Left lung (tissue), 14 donors: ENCODE measurements at places on chromosomes 5 and 9. TPM values are rescaled to one million over a fixed set of nuclear protein-coding genes. Genes with fewer than 3 reads are reported as not detected.

DNA sequence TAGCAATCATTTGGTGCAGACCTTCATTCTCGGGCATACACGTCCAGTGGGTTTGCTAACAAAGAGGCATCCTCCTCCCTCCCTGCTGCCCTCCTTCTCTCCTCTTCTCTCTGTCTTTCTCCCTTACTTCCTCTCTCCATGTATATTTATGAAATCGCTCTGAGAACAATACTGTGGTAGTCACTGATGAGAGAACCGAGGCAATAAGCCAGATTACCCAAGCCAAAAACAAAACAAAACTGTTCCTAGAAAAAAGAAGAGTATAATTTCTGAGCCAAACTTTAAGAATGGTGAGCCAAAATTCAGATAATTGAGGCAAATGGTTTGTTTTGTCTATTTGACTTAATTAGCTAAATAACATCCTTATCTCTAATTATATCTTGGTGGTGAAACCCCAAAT lies 15.8 kb upstream of the HMHB1 start:
- H3K27me3 ChIP-seq: no peaks in the 10 kb centered on the region
- no peak overlapping the region for H3K27ac ChIP-seq
- H3K36me3 ChIP-seq: no peaks in the 10 kb centered on the region
- no peak for DNase-seq

FOXD4 gene
- total RNA-seq: 0.71 TPM

DNA sequence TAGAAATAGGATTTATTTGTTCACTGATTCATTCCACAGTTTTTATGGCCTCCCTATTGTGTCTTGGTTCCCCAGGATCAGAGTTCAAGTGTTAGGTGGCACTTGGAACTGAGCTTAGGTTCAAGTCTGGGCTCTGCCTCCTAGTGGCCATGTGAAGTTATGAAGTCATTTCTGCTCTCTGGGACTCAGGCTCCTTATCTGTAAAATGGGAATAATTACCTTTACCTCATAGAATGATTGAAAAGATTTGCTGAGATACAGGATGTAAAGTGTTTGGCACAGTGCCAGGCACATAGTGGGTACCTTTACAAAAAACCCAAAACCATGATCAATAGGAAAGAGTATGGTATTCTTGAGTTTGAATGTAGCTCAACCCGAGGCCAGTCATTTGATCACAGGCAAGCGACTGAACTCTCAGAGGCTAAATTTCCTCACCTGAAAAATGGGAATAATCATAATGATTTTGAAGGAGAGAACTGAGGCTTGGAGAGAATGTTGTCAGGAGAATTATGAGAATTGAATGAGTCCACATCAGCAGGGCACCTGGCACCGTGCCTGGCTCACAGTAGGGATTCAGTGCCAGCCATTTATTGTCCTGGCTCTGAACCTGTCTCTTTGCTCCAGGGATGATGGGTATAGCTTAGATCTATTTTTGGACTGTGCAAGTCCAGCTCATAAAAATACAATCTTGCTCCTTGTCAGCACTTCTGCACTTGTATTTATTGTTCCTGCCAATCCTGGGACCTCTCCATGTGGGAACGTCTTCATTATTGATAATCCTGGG lies 10.8 kb downstream of the NSG2 start:
- H3K27ac ChIP-seq: no peak overlapping the region
- H3K4me3 ChIP-seq: no peak overlapping the region
- peaks cover under 1% of the 10 kb centered on the region for H3K27me3 ChIP-seq
- no peaks in the 10 kb centered on the region for H3K4me1 ChIP-seq
- H3K36me3 ChIP-seq: no peaks in the 10 kb centered on the region
- DNase-seq: no peak

DNA sequence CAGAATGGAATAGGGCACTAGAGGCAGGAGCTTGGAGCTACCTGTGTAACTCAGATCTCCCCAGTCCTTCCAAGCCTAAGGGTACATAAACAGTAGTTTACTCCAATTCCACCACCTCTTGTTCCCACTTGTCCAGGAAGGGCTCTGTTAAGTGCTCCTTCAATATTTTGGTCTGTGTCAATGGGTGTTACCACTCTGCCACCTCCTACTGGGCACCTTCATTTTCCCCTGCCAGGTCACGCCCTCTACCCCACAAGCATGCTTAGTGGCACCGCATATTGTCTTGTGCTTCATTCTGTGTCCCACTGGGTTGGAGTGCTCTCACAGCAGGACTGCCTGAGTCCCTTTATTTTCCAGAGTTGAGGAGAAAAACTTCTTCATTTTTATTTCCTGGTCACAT lies 459.8 kb downstream of the ARHGEF28 start:
- H3K27me3 ChIP-seq: no peaks in the 10 kb centered on the region
- no peaks in the 10 kb centered on the region for H3K36me3 ChIP-seq
- H3K4me3 ChIP-seq: no peak overlapping the region
- no peak overlapping the region for H3K27ac ChIP-seq
- no peak for DNase-seq
- no peaks in the 10 kb centered on the region for H3K4me1 ChIP-seq

DNA sequence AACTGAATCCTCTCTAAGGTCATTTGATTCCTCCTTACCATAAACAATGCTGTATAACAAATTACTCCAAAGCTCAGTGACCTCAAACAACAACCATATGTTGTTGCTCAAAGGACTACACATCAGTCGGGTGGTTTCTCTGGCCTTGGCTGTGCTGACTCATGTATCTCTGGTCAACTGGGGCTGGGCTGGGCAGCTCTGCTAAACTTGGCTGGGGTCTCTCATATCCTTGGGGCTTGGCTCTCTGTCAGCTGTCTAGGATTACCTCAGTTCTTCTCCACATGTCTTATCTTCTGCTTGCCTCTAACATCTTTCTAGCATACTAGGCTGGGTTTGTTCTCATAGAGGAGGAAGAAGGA lies 86.4 kb downstream of the GALNT10 start:
- H3K27ac ChIP-seq: no peak overlapping the region
- H3K4me3 ChIP-seq: no peak overlapping the region
- no peaks in the 10 kb centered on the region for H3K36me3 ChIP-seq
- H3K4me1 ChIP-seq: peaks cover 27% of the 10 kb centered on the region

GRCh38 chr5:1706428-1706827 lies 93.2 kb downstream of the MRPL36 start:
- no peak overlapping the region for H3K4me3 ChIP-seq
- no peaks in the 10 kb centered on the region for H3K36me3 ChIP-seq
- H3K4me1 ChIP-seq: no peaks in the 10 kb centered on the region
- no peak for DNase-seq
- H3K27me3 ChIP-seq: peaks cover 69% of the 10 kb centered on the region

- H3K4me1 ChIP-seq: no peaks in the 10 kb centered on the region
- no peak overlapping the region for H3K4me3 ChIP-seq
- no peaks in the 10 kb centered on the region for H3K36me3 ChIP-seq
- DNase-seq: no peak
Observed at GRCh38 chr5:181099602-181100086, 31.3 kb downstream of the OR2V1 start.

CLTB gene
- 92.1 TPM for total RNA-seq

CCL28 gene
- total RNA-seq: 5.3 TPM

- H3K36me3 ChIP-seq: no peaks in the 10 kb centered on the region
- H3K4me3 ChIP-seq: no peak overlapping the region
- H3K4me1 ChIP-seq: peaks cover 39% of the 10 kb centered on the region
- H3K27ac ChIP-seq: no peak overlapping the region
- H3K27me3 ChIP-seq: no peaks in the 10 kb centered on the region
Observed at GRCh38 chr5:10699281-10699874, 61.7 kb downstream of the DAP start.

DNA sequence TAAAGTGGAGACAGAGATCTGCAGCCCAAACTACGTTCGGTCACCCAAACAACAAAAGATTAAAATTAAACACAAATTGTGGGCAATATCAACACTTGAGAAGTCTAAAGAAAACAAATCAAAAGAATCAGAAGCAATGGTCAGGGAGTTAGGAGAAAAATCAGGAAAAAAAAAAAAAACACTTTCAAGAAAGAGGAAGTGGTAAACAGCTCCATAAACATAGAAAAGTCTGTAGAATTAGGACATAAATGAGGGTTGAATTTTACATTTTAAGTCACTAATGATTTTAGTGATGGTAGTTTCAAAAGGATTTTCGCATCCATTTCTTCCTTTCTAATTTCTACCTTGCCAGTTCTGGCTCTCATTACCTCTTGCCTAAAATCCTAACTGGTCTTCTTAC lies 10.1 kb downstream of the RNF145 start:
- H3K4me1 ChIP-seq: peaks cover 26% of the 10 kb centered on the region
- DNase-seq: no peak
- H3K4me3 ChIP-seq: no peak overlapping the region

GRCh38 chr5:20497356-20497755 lies 509.4 kb upstream of the CDH18 start:
- no peaks in the 10 kb centered on the region for H3K36me3 ChIP-seq
- H3K4me1 ChIP-seq: no peaks in the 10 kb centered on the region
- H3K4me3 ChIP-seq: no peak overlapping the region
- H3K27ac ChIP-seq: no peak overlapping the region

DUSP1 gene
- total RNA-seq: 203 TPM

DNA sequence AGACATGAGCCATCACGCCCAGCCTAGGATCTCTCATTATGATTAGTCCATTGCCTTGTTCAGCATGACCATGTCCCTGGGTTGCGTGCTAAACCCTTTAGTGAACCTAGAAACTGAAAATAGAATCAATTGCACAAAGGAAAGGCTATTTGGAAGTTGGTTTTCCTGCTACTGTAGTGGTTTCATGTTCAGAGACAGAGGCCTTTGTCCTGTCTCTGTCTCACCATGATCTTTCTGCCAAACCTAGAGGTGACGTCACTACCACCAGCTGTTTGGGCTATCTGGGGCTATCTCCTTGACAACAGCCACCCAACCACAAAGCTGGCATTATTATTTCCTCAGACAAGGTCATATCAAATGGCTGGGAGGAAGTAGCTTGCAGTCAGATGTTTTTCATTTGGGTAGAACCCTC lies 4.0 kb upstream of the CDK5RAP2 start:
- peaks cover 4% of the 10 kb centered on the region for H3K4me1 ChIP-seq
- no peaks in the 10 kb centered on the region for H3K36me3 ChIP-seq
- no peak overlapping the region for H3K27ac ChIP-seq
- DNase-seq: no peak

- no peaks in the 10 kb centered on the region for H3K36me3 ChIP-seq
- H3K4me1 ChIP-seq: no peaks in the 10 kb centered on the region
- no peak overlapping the region for H3K4me3 ChIP-seq
- no peak overlapping the region for H3K27ac ChIP-seq
Observed at GRCh38 chr5:127799293-127799905, 96.2 kb downstream of the CCDC192 start.

- no peak overlapping the region for H3K27ac ChIP-seq
- H3K4me3 ChIP-seq: no peak overlapping the region
- no peaks in the 10 kb centered on the region for H3K27me3 ChIP-seq
Observed at GRCh38 chr5:135705141-135705631, 126.4 kb upstream of the CXCL14 start.

CREBRF gene
- 34.4 TPM for total RNA-seq

- H3K36me3 ChIP-seq: no peaks in the 10 kb centered on the region
- H3K4me3 ChIP-seq: no peak overlapping the region
- peaks cover 65% of the 10 kb centered on the region for H3K4me1 ChIP-seq
- H3K27me3 ChIP-seq: no peaks in the 10 kb centered on the region
Observed at GRCh38 chr9:91428927-91429351, 5.3 kb upstream of the NFIL3 start.

MSX2 gene
- 2.0 TPM for total RNA-seq

GRCh38 chr5:158194561-158194976 lies 335.6 kb upstream of the CLINT1 start:
- no peak overlapping the region for H3K4me3 ChIP-seq
- H3K27me3 ChIP-seq: no peaks in the 10 kb centered on the region
- no peaks in the 10 kb centered on the region for H3K4me1 ChIP-seq
- H3K27ac ChIP-seq: no peak overlapping the region

DNA sequence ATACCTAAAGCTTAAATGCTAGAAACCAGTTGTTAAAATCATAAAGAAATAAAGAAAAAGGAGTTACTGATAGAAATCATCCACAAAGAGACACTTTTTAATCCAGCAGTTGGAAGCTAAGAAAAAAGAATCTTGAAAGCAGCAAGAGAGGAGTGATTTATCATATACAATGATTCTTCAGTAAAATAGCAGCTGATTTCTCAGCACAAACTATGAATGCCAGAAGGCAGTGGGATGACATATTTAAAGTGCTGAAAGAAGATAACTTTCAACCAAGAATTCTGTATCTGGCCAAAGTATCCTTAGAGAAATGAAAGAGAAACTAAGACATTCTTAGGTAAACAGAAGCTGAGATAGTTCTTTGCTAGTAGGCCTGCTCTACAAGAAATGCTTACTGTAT lies 366.0 kb downstream of the HTR1A start:
- H3K27me3 ChIP-seq: no peaks in the 10 kb centered on the region
- H3K4me1 ChIP-seq: no peaks in the 10 kb centered on the region
- H3K27ac ChIP-seq: no peak overlapping the region
- H3K4me3 ChIP-seq: no peak overlapping the region
- H3K36me3 ChIP-seq: no peaks in the 10 kb centered on the region

DNA sequence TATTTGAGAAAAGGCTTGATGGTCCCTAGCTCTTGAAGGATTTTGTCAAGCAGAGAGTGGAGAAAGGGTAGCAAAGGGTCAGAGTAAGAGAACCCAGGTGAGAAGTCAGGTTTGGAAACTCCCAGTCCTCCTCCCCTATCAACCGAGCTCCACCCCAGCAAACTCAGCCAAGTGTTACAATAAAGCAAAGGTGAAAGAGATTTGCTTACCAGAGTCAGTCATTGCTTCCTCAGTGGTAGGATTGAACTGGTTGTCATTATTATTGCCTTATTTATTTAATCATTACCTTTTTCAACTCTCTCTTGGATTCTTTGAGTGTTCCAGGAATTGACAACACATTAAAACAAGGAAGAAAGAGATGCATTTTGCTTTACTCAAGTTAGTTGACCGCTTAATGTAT lies 80.5 kb downstream of the RFK start:
- H3K4me3 ChIP-seq: no peak overlapping the region
- H3K27ac ChIP-seq: no peak overlapping the region
- no peaks in the 10 kb centered on the region for H3K4me1 ChIP-seq

PCDHA4 gene
- 0.65 TPM for total RNA-seq

DNA sequence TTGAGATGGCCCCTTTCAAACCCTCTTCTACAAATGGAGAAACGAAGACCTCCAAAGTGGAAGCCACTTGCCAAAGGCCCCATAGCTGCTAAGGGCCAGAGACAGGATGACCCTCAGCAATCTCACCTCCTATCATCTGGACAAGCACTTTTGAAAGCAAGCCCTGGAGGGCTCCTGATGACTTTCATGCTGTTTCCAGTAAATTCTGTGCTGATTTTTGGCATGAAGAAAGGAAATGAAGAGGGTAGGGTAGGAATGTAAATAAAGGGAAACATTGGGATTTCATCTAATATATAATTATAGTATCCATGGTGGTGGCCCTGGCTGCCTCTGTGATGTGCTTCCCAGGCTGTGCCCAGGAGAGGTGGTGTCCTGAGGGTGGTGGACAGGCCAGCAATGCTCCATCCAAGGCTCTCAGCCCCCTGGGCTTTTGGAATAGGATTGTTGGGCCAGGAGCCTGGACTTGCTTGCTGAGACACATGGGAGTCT lies 208.0 kb upstream of the TRIM32 start:
- H3K4me3 ChIP-seq: no peak overlapping the region
- no peak overlapping the region for H3K27ac ChIP-seq
- no peaks in the 10 kb centered on the region for H3K36me3 ChIP-seq

- DNase-seq: no peak
- H3K36me3 ChIP-seq: no peaks in the 10 kb centered on the region
- H3K4me3 ChIP-seq: no peak overlapping the region
- peaks cover 9% of the 10 kb centered on the region for H3K27me3 ChIP-seq
- no peaks in the 10 kb centered on the region for H3K4me1 ChIP-seq
Observed at GRCh38 chr5:150164211-150164980, 2.2 kb upstream of the CDX1 start.
